ENCODE measurements at places on chromosomes 7 and 10.

DNA sequence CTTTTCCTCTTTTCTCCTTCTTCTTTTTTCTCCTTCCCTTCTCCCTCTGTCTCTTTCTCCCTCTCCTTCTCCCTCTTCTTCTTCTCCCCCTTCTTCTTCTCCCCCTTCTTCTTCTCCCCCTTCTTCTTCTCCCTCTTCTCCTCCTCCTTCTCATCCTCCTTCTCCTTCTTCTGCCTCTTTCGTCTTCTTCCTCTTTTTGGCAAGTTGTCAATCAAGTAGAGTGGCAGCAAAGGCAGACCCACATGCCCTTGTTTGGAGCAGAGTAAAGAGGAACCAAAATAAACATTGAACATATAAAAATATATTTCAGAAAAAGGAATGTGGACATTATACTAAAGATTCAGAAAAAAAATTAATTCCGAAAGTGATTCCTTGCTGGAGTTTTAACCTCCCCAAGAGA lies 59.6 kb upstream of the ZNF33B start:
- no peak for DNase-seq

DNA sequence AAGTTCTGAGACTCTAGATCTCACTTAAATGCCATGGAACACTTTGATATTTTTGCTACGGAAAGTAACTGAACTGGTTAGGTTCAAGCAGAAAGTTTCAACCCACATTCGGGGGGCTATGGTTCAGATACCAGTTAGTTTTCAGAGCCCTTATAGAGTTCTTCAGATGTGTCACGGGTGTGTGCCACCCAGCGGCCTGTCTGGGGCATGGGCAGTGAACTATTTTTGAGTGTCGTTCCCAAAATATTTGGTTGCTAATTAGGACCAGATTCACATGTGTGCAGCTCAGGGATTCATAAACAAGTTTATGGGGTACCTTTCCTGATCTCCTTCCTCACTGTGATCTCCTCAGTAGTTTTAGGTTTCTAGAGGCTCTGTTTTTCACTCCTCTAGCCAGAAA lies 271.9 kb downstream of the C7orf25 start:
- no peak for DNase-seq

GRCh38 chr7:92888-93672 lies 99.3 kb upstream of the FAM20C start:
- no peak for DNase-seq

DNA sequence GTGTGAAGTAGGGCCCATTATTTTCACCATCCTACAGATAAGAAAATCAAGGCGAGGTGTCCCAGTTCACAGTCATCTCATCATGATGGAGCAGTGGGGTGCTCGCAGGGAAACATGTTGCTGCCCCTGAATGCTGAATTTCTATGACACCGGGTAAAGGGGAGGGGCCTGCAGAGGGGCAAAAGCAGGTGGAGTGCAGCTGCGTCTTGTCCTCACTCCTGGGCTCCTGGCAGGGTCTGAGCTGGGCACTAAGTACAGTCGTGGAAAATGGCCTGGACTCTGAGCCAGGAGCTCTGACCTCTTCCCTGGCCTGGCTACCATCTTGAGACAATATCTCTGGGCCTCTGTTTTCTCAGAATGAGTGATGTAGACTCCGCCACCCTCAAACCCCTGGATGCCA lies 253.1 kb upstream of the PITRM1 start:
- no peak for DNase-seq

DNA sequence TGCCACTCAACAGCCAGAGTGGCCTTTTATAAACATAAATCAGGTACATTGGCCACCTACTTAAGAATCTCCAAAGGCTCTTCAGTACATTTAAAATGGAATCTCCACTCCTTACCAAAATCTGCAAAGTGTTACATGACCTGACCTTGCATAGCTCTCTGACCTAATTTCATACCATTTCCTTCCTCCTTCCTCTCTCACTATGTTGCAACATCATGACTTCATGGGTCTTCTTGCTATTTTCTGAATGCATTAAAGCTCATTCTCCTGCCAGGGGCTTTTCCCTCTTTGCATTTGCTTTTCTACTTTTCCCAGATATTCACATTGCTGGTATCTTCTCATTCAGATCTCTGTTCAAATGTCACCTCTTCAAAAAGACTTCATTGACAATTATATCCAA lies 22.1 kb upstream of the PPP1R17 start:
- DNase-seq = no peak

DNA sequence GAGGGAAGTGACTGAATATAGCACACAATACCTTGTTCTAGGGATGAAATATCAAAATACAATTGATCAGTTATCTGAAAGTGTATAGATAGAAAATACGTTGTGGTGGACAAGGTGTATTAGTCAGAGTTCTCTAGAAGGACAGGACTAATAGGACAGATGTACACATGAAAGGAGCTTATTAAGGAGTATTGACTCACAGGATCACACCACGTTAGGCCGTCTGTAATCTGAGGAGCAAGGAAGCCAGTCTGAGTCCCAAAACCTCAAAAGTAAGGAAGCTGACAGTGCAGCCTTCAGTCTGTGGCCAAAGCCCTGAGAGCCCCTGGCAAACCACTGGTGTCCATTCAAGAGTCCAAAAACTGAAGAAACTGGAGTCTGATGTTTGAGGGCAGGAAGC lies 406.1 kb downstream of the MDFIC start:
- DNase-seq = no peak

DNA sequence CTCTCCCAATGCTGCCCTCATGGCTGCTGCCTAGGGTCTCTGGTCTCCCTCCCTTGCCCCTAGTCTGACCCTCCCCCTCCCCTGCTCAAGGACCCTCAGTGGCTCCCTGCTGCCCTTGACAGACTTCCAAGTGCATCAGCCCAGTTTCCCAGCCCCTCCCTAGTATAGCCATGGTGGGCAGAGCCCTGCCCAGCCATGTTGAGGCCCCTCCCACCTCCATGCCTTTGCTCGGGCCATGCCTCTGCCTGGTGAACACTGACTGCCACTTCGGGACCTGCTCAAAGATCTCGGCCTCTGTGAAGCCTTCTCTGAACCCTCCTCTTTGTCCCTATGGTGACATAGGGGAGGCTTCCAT lies 73.2 kb downstream of the MYL10 start:
- DNase-seq = no peak

DNA sequence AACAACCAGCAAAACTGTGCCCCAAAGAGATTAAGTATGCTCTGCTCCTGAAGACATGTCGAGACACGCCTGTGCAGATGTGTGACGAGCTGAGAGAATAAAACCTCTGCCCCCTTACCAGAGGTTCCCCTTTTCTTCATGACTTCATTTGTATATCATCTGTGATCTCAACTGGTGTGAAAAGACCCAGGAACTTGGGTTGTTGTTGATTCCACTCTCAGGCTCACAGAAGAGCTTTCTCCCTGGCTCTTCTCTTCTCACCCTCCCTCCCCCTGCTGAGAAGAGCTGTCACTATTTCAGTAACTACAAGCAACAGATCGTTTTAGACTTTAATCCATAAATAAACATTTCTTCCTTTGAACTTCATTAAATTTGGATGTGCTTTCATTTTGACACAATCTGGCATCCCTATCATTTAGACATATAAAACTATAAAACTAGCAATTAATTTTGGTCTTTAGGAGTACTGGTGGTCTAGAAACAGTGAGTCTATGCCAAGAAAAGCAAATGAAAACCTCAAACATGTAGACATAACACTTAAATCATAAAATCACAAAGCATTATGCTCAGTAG lies 179.3 kb upstream of the FZD8 start:
- no peak for DNase-seq

GRCh38 chr10:9254353-9254752 lies 1199.9 kb downstream of the GATA3 start:
- DNase-seq = no peak

DNA sequence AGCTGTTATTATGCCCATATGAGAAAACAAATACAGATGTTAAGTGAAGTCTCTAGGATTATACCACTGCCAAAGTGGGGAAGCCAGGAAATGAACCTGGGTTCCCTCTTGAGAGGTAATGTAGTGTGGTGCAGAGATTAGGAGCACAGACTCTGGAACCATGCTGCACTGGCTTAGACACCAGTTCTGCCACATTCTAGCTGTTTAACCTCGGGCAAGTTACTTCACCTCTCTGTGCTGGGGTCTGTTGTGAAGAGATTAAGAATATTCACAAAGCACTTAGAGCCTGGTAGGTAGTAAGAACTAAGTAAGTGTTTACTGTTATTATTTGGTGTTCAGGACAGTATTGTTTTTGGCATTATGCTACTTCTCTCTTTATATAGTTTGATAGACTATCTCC lies 41.9 kb downstream of the PDE6C start:
- DNase-seq = no peak

DNA sequence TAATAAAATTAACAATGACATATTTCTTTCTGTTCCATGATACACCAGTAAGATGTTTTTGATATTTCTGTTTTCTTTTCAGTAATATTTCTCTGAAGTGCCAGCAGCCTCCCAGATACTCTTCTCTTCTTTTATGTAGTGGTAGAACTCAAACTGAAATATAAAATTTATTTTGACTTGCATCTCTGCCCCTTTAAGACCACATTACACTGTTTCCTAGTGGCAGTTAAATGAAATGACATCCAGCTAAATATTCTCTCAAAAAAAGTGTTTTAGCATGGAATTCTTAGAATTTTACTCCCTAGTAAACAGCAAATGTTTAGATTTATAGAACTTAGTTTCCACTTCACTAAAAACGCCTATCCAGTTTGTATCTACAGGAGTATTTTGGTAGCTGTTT lies 237.2 kb upstream of the MTPN start:
- no peak for DNase-seq

- no peak for DNase-seq
Observed at GRCh38 chr7:26863518-26864308, 677 bp downstream of the SKAP2 start.

DNA sequence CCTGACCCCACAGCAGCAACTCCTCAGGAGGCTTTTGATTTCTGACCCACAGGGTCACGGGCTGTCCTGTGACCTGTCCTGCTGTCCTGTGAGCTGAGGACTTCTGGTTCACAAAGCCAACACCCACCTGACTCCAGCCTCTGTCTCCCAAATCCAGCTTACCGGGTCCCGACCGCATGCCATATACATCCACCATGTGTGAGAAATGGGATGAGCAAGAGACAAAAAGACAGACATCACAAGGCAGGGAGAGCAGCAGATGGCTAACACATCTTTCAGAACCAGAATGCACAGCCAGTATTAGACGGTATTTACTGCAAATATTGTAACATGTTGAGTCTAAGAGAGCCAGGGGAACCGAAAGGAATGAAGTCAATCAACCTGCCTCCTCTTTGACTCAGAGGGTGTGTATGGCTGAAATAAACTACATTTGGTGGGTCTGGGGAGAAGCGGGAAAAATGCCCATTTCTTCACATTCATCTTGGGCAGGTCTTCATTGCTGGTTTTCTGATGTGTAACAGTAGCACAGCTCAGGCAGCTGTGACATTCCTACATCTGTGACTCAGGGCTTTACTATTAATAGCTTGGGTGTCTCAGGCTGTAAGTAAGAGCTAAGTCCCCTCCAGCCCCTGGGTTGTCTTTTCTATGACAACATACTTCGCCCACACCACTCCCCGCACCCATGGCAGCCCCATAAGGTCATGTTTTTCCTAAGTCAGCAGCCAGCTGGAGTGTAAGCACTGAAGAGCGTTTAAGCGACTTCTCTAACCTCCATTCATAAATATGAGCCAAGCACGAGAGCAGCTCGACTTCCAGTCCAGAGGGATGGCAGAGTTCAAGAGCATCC lies 25.0 kb downstream of the ABLIM1 start:
- peak; percentile 20 for DNase-seq
